Gastrocnemius medialis (tissue), 4 donors: ENCODE measurements at places on chromosomes 1 and 21.

DNA sequence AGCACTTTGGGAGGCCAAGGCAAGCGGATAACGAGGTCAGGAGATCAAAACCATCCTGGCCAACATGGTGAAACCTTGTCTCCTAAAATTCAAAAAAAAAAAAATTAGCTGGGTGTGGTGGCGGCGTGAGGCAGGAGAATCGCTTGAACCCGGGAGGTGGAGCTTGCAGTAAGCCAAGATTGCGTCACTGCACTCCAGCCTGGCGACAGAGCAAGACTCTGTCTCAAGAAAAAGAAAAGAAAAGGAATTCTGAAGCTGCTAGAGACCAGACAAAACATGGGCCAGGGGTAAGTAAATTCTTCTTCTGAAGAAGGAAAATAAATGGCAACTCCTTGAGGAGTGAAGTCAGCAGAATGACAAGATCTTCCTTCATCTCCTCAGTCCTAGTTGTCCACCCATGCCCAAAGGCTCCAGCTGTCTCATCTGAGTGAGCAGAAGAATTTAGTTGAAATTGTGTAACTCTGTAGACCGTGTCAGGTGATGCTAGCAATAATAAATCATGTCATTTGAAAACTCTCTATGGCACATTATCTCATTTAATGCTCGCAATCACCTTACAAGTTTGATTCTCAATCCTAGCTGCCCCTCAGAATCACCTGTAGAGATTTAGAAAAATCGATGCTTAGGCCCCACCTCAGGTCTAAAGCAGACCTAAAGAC, 14.3 kb downstream of the PDZK1 start:
- no peak for DNase-seq

DNA sequence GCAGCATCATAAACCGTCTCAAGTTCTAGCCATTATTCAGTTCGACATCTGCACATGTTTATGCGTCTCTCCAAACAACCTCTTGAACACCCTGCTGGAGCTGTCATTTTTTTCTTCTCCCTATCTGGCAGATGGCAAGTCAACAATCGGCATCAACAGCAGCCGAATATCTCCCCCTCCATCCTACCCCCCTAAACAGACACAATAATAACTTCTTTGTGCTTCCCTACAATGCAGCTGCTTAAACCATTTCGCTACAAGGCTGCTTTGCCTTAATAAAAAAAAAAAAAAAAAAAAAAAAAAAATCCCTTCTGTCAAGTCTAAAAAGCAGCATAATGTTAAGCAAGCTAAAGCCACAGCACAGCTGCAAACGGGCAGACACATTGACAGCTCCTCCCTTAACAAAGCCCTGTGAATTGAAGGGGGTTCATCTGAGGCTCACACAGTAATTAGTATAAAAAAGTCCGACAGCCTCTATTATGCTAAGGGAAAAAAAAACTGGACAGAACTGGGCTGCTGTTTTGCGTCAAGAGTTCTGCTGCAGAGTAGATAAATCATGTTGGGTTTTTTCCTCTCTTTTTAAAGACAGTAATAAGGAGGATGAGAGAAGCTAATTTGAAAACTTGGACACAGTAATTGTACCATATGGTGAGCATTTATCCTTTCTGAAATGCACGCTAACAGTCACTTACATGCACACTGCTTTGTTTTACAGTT, 136.4 kb downstream of the AKT3 start:
- DNase-seq = no peak

DNA sequence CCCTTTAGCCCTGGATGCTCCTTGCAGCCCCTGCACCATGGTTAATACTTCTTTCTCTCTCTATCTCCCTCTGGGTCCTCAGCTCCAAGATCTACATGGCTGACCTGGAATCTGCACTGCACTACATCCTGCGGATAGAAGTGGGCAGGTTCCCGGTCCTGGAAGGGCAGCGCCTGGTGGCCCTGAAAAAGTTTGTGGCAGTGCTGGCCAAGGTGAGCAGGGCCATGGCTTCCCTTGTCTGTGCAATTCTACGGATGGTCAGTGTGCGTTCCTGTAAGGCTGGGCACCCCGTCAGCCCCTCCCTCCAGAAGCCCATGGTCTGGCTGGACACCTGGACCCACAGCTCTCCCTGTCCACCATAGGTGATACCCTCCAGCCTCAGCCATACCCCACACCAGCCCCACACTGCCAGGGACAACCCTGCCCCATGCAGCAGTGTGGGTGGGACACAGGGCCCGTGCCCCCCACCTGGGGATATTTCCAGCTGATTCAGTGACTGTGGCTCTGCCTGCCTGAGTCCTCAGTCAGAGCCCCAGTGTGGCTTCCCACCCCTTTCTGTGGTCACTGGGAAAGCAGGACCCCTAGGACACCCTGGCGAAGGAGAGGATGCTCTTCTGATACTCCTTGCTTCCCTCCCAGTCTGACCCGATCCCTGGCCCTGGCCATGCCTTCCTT, 31.4 kb downstream of the QSOX1 start:
- no peak for DNase-seq

GRCh38 chr1:205669341-205670149, 10.8 kb downstream of the SLC45A3 start:
- no peak for DNase-seq

DNA sequence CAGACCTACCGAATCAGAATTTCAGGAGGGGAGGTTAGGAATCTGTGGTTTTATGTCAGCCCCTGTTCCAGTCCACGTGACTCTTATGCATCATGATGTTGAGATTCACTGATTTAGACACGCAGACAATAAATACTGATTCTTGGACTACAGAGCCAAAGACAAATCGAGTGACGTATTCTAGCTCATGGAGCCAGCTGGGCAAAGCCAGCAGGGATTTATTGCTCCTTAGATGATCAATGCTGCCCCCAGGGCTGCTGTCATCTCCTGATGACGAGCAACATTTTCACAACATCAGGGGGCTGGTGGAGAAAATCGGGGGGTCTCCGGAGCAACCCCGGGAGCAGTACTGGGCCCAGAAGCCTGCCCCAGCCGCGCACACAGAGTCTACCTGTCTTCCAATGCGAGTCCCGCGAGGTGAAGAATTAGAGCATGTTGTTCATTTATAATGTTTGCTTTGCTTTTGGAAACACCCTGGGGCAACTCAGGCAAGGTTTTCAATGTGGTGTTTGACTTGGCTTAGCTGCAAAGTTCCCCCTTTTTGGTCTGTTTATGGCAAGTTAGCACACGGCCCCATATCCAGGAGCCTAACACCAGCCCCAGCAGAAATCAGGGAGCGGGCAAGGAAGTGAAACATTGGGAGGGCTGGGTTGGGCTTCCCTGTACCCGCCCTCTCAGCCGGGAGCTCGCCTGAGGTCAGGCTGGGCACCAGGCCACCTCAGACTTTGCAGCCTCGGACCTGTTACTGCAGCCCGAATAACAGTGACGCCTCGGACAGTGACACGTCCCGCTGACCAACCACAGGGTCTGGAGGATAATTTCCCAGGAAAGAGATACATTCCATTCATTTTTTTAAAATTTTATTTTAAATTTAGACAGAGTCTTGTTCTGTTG, 19.9 kb upstream of the CLDN14 start:
- peak; percentile 39 for DNase-seq
